ENCODE measurements at places on chromosomes 2 and 18.

GRCh38 chr2:238603596-238603995 is 176.9 kb downstream of the ASB1 start:
- DNase-seq = no peak

DNA sequence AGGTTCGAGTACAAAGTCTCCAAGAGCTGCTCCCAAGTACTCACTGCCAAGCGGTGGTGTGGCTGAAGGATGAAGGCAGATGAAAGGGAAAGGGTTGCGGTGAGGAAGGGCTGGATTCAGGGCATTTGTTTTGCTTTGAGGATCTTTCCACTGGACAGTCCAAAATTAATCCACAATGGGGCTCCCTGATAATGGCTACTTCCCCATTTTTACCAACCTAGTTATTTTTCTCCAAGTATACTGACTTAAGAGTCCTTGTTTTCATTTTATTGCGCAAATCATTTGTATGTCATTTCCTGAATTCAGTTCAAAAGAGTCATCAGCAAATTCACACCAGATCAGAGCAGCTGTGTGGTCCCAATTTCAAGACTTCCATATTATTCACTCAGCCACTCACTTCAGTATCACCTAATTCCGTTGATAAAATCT is 464 bp upstream of the SESTD1 start:
- DNase-seq = peak; percentile 94

- no peak for DNase-seq
These were observed 22.5 kb downstream of the EHBP1 start for GRCh38 chr2:62727876-62728566.

GRCh38 chr2:164879901-164880535 is 38.4 kb upstream of the COBLL1 start:
- no peak for DNase-seq

- no peak for DNase-seq
These were observed 209.9 kb upstream of the TRIB2 start for GRCh38 chr2:12506846-12507245.

DNA sequence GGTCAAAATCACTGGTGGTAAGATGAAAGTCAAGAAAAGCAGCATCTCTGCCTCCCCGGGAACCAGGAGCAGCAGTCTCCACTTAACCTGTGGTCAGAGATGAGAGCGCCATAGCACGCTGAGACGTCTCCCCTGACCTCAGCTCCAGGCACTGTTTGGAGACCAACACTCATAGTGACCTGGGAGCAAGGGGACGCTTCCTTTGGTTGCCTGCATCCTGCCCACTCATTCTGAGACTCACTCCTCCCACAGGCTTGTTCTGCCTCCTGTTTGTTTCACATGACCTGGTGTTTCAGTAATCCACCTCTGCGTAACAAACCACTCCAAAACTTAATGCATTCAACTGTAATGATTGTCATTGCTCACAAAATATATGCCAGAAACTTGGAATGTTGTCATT is 139.3 kb downstream of the ACOXL start:
- no peak for DNase-seq

DNA sequence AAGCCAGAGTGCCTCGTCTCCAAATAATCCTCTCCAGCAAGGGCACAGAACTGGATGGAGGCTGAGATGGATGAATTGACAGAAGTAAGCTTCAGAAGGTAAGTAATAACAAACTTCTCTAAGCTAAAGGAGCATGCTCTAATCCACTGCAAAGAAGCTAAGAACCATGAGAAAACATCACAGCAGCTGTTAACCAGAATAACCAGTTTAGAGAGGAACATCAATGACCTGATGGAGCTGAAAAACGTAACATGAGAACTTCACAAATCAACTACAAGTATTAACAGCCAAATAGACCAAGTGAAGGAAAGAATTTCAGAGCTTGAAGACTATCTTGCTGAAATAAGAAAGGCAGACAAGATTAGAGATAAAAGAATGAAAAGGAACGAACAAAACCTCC is 32.3 kb downstream of the WDPCP start:
- no peak for DNase-seq

DNA sequence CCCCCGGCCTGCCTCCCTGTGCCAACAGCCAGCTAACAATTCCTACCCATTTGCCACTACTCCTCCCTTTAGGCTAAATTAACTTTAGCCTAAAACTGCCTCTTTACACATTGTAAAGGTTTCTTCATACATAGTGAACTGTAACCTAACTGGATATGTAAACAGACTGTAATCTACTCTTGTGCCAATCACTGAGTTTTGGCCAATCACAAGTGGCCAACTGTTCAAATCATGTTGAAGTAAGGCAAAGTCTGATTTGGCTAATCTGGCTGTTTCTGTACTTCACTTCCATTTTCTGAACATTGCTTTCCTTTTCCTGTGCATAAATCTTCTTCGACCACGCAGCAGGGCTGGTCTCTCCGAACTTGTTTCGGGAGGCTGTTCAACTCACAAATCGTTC is 103.6 kb upstream of the LYPD6 start:
- DNase-seq = no peak

- DNase-seq = no peak
These were observed 47.7 kb downstream of the OSBPL6 start for GRCh38 chr2:178241844-178242551.

GRCh38 chr2:95061119-95061512 is 35.6 kb downstream of the MAL start:
- DNase-seq = no peak

- DNase-seq = no peak
These were observed 497.2 kb upstream of the SYT4 start for GRCh38 chr18:43774497-43774896.

DNA sequence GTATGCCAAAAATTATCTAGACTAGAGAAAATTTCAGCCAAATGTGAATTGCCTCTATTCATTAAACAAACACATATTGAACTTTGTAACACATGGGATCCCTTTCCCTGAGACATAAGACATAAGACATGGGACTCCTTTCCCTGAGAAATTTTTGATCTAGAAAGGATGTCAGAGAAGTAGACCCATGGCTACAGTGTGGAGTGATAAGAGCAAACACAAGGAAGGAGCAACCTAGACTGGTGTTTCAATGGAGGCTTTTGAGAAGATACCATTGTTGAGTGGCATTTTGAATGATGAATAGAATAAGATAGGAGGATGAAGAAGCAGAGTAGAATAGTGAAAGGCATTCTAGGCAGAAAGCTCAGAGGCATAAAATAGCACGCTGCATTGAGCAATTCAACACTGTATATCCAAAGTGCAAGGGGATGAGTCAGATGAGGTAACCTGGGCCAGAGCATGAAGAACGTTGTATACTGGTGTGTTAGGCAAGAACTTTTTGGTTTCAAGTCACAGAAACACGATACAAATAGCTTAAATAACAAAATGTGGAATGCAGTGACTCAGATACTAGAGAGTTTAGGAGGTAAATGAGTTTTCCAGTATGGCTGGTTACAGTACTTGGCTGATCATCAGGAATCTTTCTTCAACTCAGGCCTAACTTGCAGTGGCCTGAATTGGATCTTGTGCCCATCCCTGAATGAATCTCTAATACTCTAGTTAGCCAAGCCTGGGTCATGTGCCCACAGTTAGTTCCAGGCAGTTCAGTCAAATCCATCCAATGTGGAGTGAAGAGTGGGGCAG is 129.8 kb upstream of the TANK start:
- no peak for DNase-seq

- no peak for DNase-seq
These were observed 945.0 kb downstream of the SLC4A3 start for GRCh38 chr2:220572385-220572784.

DNA sequence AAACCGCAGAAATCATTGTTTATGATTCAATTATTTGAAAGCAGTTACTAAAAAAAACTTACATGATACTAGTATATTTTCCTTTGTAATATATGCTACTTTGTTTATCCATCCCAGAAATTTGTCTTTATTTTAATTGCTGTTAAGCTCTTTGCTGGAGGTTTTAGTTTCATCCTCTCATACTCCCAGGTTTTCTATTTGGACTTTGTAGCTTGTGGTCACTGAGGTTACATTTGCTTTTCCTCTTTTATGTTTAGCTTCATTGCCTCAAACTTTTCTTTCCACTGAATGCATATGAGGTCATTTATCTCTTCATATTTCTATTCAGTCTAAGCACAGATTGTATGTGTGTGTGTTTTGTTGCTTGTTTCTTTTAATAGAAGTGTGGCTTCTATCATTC is 89.9 kb downstream of the ERBB4 start:
- no peak for DNase-seq

- DNase-seq = no peak
These were observed 443.3 kb downstream of the SOCS6 start for GRCh38 chr18:70732188-70732587.

DNA sequence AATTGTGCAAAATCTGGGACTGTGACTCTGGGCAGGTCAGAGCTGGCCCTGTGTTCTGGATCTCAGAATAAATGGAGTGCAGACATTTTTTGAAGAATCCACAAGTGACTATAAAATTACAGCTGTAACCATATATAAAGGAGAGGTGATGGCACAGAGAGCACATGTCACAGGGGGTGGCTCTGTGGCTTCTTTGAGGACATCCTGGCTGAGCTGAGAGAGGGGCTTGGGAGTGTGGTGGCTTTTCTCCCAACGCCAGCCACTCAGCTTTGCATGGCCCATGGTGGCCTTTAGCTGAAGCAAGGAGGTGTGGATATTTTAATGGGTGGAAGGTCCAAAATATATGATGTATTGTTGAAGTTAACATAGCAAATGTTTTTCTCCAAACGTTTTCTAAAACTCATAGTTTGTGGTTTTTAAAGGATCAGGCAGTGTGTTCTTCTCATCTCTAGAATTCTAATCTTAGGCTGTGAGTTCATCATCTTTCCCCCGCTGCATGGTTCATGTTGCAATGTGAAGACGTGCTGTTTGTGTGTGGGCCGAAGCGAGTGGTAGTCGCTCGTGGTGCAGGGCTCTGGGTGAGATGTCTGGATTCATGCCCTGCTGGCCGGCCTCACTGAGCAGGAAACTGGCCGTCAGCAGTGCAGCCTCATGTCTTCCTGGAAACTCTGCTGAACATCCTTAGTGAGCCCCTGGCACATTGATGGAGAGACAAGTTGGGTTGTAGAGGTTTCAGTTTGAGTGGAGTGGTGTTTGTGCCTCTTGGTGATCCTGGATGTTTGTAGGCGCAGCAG is 109.9 kb downstream of the ZNF236 start:
- DNase-seq = no peak

- DNase-seq = no peak
These were observed 27.0 kb downstream of the BIRC6 start for GRCh38 chr2:32383858-32384257.

- DNase-seq = no peak
These were observed 134.9 kb upstream of the KYNU start for GRCh38 chr2:142742371-142743214.

DNA sequence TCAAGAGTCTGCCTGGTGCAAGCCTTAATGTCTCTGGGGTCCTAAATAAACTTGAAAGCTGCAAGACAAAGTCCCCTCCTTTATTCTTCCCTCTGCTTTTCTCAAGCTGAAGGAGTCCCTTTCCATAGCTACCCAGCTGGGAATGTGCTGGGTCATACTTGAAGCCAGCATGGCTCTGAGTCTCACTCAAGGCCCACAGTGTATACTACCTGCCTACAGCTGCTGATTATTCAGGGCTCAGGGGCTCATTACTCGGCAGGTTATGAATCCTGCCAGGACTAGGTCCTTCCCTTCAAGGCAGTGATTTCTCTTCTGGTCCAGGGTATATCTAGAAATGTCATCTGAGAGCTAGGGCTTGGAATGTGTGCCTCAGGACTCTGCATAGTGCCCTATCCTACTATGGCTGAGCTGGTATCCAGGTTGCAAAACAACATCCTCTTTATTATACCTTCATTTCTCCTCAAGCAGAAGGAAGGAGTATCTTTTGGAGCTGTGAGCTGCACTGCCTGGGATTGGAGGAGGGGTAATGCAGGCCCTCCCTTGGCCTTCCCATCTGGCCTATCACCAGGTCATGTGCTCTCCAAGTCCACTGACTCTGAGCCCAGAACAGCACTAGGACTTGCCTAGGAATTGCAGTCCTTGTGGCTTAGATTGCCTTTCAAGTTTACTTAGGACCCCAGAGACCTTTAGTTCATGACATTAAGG is 22.3 kb downstream of the IL1RN start:
- no peak for DNase-seq

GRCh38 chr2:113875135-113875534 is 14.8 kb upstream of the ACTR3 start:
- peak; percentile 49 for DNase-seq

DNA sequence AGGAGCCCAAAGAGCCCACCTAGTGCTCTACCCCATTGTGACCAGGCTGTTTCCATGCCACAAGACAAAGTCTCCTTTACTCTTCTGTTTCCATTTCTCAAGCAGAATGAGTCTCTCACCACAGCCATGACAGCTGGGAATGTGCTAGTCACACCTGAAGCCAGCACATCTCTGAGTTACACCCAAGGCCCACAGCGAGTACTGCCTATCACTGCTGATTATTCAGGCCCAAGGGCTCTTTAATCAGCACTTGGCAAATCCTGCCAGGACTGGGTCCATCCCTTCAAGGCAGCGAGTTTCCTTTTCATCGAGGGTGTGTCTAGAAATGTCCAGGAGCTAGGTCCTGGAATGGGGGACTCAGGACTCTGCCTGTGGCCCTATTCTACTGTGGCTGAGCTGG is 14.6 kb upstream of the PPP1R1C start:
- no peak for DNase-seq
